Cardiac muscle cell (in vitro differentiated cells and primary cell): ENCODE measurements at places on chromosomes 1 and 21. TPM values are rescaled to one million over a fixed set of nuclear protein-coding genes. Genes with fewer than 3 reads are reported as not detected.

RYR2 gene
- total RNA-seq, result 87.1 and 155 TPM in 2 replicates

LEPR gene
- total RNA-seq, result 4.3 and 10.2 TPM in 2 replicates

ADCY10 gene
- total RNA-seq, result 0.28 and 0.69 TPM in 2 replicates

GUCA2B gene
- not detected in 2 replicates for total RNA-seq

SYT2 gene
- 0.03 TPM in 1 of 2 replicates, not detected in the other for total RNA-seq

ANKRD34A gene
- total RNA-seq, result 4.3 and 5.7 TPM in 2 replicates

FOXD3 gene
- not detected in 2 replicates for total RNA-seq

KRTAP19-1 gene
- not detected in 2 replicates for total RNA-seq

KMO gene
- not detected in 2 replicates for total RNA-seq

CD53 gene
- total RNA-seq, result not detected in 2 replicates

LCE1B gene
- not detected in 2 replicates for total RNA-seq

IL23R gene
- not detected in 2 replicates for total RNA-seq

SLAMF6 gene
- not detected in 2 replicates for total RNA-seq

GPR157 gene
- 13.6 and 17.4 TPM in 2 replicates for total RNA-seq

GMEB1 gene
- 6.7 and 7.5 TPM in 2 replicates for total RNA-seq

- no peak for DNase-seq
Measured at GRCh38 chr1:26942656-26943055, 17.6 kb downstream of the KDF1 start.

- no peak for DNase-seq
Measured at GRCh38 chr1:63864224-63864641, 90.4 kb downstream of the ROR1 start.

- no peak for DNase-seq
Measured at GRCh38 chr1:12173631-12174121, 6.9 kb downstream of the TNFRSF1B start.

GRCh38 chr1:14552246-14552965 lies 46.1 kb upstream of the KAZN start:
- DNase-seq, result no peak

GRCh38 chr1:155889566-155889965 lies 21.6 kb downstream of the RIT1 start:
- DNase-seq, result no peak

- DNase-seq, result no peak
Measured at GRCh38 chr1:22677931-22678896, 25.2 kb downstream of the C1QB start.

- DNase-seq, result no peak
Measured at GRCh38 chr1:241115784-241116183, 241.2 kb downstream of the RGS7 start.

GRCh38 chr1:227795732-227796131 lies 19.7 kb upstream of the PRSS38 start:
- DNase-seq, result no peak

GRCh38 chr1:64184003-64184440 lies 19.4 kb upstream of the UBE2U start:
- peak; percentile 39 for DNase-seq

GRCh38 chr1:109984190-109984455 lies 442 bp upstream of the AHCYL1 start:
- peak; percentile 87 for DNase-seq

DNA sequence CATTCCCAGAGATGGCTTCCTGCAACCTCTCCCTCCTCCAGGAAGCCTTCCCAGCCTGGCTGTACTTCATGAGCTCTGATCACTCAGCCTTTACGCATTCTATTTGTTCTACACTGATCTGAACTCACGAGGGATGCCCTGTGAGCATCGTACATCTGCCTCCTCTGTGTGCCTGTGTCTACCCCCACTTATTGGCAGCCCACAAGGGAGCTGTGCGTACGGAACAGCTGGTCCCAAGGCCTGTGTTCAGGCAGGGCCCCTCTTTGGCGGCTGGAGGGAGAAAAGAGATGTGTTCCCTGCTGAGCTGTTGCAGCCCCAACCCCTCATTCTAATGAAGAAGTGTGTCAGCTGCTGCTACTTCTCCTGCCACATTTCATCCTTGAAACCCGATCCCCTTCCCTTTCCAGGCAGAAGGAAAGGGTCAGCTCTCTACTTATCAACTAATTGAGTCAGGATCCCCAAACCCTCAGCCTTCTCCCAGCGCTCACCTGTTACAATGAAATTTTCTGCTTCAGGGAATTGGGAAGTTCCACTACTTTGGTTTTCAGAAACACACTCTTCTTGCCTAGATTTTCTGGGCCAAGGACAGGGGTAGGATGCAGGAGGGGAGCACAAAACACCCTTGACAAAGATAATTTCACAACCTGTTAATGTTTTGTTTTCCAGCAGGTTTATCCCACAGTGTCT lies 3.2 kb downstream of the INKA2 start:
- peak; percentile 78 for DNase-seq

DNA sequence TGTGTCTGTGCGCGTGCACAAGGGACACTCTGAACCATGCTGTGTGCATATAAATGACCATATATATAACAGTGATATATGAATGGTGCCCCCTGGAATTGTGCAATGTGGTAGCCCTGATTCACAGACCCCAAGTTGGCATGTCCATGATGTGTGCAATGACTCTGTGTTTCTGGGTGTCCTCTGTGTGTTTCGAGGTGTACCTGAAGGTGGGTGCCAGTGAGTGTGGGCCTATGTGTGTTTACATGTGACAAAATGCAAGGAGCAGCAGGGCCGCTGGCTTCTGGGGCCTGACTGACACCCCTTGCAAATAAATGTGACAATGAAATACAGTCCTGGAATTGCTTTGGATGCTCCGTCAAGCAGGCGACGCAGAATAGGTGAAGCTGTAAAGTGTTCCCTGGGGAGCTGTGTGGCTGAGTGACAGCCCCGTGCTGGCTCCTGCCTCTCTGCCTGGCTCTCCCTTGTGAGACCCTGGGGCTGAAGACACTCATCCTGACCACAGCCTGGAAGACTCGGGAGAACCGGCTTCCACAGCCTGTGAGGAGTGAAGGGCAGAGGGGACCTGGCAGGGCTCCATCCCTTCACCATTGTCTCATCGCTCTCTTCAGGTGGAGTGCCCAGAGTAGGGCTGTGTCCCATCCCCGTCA lies 38.2 kb upstream of the CSF3R start:
- no peak for DNase-seq

DNA sequence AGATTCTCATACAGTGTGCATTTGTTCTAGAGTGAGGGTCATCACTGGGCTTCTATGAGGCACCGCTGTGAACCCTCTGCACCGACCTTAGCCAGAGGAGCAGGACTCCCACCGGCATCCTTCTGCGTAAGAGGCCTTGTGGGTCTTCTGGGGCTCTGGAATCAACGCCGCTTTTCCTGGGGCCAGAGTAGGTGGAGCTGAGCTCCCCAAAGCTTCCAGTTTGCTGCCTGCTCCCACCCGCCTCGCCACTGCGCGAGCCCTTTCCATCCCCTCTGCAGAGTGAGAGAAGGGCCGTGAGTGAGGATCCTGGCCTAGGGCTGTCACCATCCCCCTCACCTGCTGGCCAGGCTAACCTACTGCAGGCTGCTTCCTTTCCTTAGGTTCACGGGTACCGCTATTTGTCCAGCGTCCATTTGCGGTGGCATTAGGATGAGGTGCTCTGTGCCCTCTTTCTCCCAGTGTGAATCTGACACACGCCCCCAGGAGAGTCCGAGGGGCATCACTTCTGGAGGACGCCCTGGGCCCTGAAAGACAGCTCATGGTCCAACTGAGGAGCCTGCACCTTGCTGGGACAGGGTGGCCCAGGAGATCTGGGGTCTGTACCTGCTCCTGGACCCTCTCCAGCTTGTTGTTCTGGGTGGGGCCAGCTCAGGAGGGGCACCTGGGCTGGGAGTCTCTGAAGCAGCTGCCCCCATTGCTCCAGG lies 36.2 kb downstream of the UMODL1 start:
- no peak for DNase-seq

DNA sequence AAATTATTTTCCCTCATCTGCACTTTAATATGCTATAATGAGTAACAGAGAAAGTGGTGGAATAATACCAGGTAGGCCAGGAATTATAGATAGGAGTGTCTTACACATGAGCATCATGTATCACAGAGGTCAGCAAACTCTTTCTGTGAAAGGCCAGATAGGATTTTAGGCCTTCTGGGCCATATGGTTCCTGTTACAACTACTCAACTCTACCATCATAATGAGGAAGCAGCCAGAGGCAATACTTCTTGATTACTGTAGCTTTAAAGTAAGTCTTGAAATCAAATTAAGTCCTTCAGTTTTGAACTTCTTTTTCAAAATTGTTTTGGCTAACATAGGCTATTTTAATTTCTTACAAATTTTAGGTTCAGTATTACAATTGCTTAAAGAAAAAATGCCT lies 32.1 kb upstream of the IGSF3 start:
- no peak for DNase-seq

DNA sequence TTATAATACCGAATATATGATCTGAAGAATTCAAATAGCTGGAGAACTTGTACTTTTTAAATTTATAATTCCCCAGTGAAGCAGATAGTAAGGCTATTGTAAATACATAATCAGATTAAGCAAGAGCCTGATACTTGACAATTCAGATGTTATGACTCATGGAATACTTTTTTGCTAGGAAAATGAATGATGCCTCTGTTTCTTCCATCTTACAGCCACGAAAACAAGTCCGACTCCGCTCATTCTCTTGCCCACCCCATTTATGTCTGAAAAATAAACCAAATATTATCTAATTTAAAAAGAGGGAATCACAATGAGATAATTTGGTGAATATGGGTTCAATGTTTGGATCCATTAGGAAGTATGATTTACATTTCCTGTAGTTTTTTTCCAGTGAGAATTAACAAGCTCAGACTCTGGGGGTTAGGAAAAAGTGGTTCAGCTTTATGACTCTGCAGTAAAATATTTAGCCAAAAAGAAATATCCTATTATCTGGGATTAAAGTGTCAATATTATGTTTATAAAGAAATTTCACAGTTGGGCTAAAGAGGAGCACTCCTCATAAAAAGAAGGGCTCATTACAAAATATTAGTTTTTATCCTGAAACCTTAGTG lies 50.4 kb upstream of the DAB1 start:
- DNase-seq, result no peak

DNA sequence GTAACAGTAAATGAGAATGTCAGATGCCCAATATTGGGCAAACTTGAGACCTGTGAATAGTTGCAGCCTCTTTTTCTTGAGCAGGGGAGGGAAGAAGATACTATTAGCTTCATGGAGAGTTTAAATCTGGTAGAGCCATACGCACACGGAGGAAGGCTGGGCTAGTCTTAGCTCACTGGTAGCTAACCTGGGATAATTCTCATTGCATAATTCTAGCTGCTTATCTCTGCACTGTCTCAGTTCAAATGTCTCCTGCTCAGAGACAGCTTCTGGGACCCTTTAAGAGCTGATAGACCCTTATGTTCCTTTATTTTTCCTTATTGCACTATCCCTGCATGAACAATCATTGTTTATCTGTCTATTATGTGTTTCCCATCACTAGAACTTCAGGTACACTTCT lies 8.4 kb downstream of the C1orf87 start:
- DNase-seq, result no peak

GRCh38 chr1:151817353-151817730 lies 12.1 kb upstream of the LINGO4 start:
- no peak for DNase-seq

DNA sequence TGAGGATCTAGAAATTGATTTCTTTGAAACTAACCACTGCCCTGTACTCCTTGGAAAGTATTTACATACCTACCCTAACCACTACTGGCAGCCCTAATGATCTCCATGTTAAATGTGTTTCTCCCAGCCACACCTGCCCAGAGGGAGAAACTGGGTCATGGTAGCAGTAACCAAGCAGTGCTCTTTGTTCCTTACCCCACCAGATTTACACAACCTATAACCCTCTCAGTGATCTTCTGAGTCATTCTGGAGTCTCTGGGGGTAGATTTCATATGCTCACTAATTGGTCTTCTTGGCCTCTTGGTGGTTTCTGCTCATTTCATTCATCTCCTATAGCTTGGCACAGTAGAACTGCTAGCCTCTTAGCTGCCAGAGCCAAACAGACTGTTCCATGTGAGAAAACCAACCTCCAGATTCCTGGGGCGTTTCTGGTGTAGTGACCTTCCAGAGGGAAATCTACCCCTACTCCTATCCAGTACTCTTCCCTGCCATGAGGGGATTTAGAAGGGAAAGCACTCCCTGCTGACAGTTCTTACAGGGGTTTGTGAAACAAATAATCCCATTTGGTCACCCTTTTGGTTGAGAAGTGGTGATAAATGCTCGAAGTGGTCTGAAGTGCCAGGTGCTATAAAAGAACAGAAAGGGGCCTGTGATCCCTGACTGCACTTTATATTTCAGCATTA lies 36.2 kb upstream of the LRIG2 start:
- no peak for DNase-seq

- no peak for DNase-seq
Measured at GRCh38 chr1:63435161-63435560, 67.7 kb downstream of the ALG6 start.

- peak; percentile 40 for DNase-seq
Measured at GRCh38 chr1:47436979-47437446, 831 bp upstream of the FOXD2 start.

- DNase-seq, result no peak
Measured at GRCh38 chr1:208153386-208153785, 90.8 kb downstream of the PLXNA2 start.

- DNase-seq, result peak; percentile 87
Measured at GRCh38 chr1:14617791-14618190, 19.3 kb downstream of the KAZN start.

DNA sequence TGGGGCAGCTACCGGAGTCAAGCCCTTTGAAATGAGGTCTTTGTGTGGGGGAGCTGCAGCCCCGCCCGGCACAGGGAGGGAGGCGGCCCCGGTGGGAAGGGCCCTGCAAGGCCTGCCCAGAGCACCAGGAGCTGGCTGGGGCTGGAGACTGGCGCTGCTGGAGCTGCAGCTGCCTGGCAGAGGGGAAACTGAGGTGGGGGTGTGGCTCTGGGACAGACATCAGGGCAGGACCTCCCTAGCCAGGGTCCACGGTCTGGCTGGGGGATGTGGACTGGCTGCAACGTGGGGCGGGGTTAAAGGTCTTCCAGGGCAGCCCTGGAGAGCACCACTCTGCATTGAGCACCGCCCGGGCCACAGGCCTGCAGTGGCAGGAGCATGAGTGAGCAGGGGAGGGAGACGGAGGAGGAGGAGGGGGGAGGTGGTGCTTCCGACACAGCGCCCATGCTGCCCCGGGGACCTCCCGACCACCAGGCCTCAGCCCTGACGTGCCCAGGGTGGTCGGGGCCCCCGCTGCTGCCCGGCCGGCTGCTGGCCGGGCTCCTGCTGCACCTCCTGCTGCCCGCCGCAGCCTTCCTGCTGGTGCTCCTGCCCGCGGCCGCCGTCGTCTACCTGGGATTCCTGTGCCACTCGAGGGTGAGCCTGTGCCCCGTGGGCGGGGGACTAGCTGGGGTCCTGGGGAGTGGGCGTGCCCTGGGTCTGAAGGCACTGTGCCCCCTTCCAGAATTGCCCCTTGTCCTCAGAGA lies 4.8 kb upstream of the ANKRD65 start:
- DNase-seq, result no peak

DNA sequence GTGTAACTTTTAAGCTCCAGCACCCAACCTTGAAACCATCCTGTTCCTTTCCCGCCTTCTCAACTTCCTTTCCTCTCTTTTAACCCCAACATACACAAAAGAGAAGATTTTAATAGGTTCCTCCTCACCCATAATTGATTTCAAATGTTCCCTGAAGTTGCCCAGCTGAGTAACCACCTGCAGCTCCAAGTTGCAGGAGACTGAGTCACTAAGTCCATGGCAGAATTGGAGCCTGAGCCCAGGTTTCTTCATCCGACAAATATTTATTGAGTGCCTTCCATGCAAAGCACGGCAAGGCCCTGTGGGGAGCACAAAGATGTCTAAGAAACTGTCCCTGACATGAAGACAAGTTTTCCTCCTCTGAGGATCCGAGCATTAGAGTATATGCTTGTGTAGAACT lies 97.7 kb downstream of the PAPPA2 start:
- no peak for DNase-seq
